AG08395 (cell line): ENCODE measurements at places on chromosomes 1 and 21.
A peak's percentile ranks its signal among the peaks of the same experiment; 100 is the strongest.

GRCh38 chr1:43719063-43719462 lies 11.7 kb downstream of the ST3GAL3 start:
- DNase-seq = peak; percentile 45

DNA sequence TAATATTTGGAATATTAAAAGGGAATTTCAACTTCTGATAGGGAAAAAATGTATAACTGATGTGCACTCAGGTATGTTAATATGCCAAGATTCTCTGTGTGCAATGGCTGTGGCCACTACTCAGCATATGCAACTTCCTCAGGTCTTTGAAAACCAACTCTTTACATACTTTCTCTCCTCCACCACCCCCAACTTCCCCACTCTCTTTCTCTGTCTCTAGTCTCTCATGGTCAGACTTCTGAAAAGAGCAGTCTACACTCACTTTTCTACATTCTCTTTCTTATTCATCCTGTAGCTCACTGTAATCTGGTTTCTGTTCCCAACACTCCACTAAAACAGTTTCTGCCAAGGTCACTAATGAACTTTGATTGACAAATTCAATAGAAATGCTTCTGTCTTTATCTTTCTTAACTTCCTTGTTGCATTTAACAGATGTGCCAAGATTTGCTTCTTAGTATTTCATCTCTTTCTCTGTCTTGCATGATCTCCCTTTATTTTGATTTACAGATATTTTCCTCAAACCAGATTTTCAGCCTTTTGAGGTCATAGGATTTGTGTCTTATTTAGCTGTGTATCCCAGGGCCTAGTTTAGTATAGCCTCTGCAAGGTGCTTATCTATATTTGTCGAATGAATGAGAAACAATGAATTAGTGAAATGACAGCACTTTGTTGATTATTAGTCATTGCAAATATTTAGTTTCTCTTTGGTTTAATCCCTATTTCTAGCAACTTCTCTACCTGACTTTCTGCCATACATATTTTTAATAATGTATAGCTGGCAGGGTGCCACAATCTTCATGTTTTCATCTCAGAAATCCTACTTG lies 168.9 kb downstream of the LMO4 start:
- DNase-seq = no peak

DNA sequence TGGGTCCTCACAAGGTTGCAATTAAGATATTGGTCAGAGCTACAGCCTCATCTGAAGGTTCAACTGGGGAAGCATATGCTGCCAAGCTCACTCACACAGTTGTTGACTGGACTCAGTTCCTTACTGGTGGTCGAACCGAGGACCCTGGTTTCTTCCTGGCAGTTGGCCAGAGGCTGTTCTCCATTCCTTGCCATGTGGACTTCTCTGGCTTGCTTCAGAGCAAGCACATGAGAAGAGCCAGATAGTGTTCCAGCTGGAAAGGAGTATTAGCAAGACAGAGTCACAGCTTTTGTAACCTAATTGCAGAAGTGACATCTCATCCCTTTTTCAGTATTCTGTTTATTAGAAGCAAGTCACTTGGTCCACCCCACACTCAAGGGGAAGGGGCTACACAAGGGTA lies 23.6 kb downstream of the POU2F1 start:
- DNase-seq = no peak

GRCh38 chr1:9197186-9198099 lies 37.1 kb upstream of the H6PD start:
- DNase-seq = no peak

- no peak for DNase-seq
Observed at GRCh38 chr1:58249388-58249736, 297.2 kb downstream of the OMA1 start.

DNA sequence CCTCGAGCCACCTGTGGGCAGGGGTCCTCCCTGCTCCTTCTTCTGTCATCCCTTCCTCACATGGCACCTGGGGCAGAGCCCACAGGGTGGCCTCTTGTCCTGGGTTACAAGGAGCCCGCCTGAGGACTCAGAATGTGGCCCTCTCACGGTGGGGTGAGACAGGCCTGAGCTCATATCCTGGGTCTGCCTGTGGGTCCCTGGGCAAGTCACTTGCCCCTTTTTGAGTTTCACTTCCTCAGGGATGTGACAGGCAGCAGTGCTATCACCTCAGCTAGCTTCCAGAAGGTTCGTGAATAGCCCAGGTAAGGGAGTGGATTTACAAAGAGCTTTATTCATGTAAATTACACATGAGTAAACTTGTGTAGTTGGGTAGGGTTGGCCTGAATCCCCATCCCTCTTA lies 33.5 kb downstream of the HTR6 start:
- DNase-seq = no peak
